Lower lobe of right lung (tissue), 2 donors: ENCODE measurements at places on chromosomes 6 and 20. TPM values are rescaled to one million over a fixed set of nuclear protein-coding genes. Genes with fewer than 3 reads are reported as not detected.

- H3K4me3 ChIP-seq = no peak overlapping the region
- DNase-seq = no peak
- peak overlapping the region; percentile 73 for H3K27ac ChIP-seq
- peaks cover 76% of the 10 kb centered on the region for H3K4me1 ChIP-seq
- H3K36me3 ChIP-seq = peaks cover 5% of the 10 kb centered on the region
- no peaks in the 10 kb centered on the region for H3K27me3 ChIP-seq
Observed at GRCh38 chr20:36855241-36855657, 20.7 kb upstream of the TLDC2 start.

The EFCAB8 gene
- 0.30 TPM for total RNA-seq

The MUC21 gene
- total RNA-seq = 3.8 TPM

DNA sequence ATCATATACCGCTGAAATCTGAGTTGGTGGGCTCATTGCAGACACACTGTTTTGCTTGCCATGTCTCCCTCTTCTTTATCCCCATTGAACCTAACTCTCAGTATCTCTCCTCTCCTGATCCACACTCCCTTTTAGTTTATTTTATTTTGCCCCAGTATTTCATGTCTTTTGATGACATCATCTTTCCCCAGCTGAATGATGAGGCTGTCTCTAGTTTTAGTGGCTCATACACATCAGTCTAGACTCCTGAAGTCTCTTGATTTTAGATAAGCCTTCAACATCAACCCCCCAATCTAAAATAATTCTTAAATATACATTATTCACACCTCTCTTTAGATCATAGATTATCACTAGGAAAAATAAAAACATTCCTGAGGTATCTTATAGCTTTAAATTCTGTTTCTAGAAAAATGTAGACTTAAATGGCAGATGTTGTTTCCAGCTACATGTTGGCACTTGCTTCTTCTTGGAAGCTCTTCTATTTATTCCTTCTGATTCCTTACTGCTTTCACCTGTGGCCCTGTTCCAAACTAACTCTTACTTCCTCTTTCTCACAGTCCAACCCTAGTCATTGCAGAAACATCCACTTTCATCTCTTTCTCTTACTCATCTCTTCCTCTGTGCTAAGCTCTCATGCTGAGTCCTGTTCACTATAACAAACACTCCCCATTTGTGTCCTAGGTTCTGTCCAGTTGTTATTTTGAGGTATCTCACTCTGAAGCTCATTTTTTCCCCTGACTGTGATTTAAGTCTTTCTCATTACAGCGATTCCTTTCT lies 191.9 kb upstream of the SLC35B3 start:
- H3K36me3 ChIP-seq = no peaks in the 10 kb centered on the region
- DNase-seq = no peak
- H3K27me3 ChIP-seq = no peaks in the 10 kb centered on the region
- H3K4me1 ChIP-seq = no peaks in the 10 kb centered on the region

The SLC52A3 gene
- 1.1 TPM for total RNA-seq

GRCh38 chr6:87342829-87343228 lies 1.8 kb upstream of the C6orf163 start:
- H3K4me1 ChIP-seq = no peaks in the 10 kb centered on the region
- H3K27me3 ChIP-seq = no peaks in the 10 kb centered on the region
- H3K27ac ChIP-seq = no peak overlapping the region
- DNase-seq = no peak
- H3K4me3 ChIP-seq = no peak overlapping the region

DNA sequence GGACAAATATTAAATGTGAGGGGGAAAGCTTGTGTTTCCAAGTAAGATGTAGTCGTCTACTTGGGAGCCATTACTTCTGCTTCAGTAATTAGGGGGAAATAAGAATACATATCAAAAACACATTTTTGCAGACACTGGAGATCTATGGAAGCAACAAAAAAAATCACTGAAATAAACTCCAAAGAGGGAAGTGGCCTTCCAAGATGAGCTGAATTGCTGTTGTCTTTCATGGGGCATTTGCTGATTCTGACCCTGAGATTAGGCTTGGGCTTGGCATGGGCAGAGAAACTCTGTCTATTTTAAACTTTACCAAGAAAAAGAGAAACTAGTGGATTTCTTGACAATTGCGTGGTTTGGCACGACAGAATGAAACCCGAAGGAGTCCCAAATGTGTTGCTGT lies 120.1 kb downstream of the MAP3K5 start:
- peaks cover 12% of the 10 kb centered on the region for H3K36me3 ChIP-seq
- H3K4me3 ChIP-seq = no peak overlapping the region
- H3K4me1 ChIP-seq = no peaks in the 10 kb centered on the region
- no peak for DNase-seq
